ENCODE measurements at places on chromosomes 12 and 14. TPM values are rescaled to one million over a fixed set of nuclear protein-coding genes. Genes with fewer than 3 reads are reported as not detected.

GRCh38 chr12:96083020-96083719 is 47.8 kb upstream of the LTA4H start:
- no peak for DNase-seq

- DNase-seq = no peak
Measured at GRCh38 chr14:53619691-53620231, 336.9 kb downstream of the BMP4 start.

DNA sequence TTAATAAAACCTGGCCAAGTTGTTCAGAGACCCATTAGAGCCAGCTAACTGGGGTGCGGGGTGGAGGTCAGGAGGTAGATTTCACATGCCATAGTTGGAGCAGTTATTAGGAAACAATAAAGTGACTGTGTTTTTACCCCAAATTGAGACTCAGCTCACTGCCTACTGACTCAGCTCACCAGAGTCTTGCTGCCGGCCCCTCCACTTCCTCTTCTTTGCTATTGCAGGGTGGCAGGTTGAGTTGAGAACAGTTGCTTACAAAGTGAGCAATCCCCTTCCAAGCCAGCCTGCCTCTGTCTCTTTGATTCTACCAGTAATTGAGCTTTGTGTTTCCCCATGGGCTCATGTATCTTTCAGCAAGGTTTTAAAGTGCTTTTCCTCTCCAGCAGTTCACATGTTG is 12.9 kb downstream of the ST8SIA1 start:
- DNase-seq = no peak

DNA sequence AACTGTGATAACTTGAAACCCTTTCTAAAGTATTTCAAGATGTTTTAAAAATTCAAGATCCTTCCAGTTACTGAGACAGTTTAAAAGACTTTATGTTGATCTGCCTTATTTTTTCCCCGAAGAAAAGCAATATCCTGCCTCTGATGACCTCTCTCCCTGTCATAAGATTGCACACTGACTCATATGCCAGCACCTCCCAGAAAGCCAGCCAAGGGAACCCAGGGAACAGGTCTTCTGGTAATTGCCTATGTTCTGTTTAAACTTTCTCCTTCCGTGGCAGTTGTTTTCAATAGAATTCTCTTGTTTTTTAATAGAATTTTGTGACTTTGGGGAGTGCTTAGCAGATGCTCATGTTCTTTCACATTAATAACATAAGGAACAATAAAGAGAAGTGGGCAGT is 300.2 kb upstream of the PRKD1 start:
- no peak for DNase-seq

RNF31 gene
- 78.0 TPM for total RNA-seq

Data from HCT116 (cell line).